ENCODE measurements at places on chromosomes 1 and 21. TPM values are rescaled to one million over a fixed set of nuclear protein-coding genes. Genes with fewer than 3 reads are reported as not detected.
A peak's percentile ranks its signal among the peaks of the same experiment; 100 is the strongest.

DNA sequence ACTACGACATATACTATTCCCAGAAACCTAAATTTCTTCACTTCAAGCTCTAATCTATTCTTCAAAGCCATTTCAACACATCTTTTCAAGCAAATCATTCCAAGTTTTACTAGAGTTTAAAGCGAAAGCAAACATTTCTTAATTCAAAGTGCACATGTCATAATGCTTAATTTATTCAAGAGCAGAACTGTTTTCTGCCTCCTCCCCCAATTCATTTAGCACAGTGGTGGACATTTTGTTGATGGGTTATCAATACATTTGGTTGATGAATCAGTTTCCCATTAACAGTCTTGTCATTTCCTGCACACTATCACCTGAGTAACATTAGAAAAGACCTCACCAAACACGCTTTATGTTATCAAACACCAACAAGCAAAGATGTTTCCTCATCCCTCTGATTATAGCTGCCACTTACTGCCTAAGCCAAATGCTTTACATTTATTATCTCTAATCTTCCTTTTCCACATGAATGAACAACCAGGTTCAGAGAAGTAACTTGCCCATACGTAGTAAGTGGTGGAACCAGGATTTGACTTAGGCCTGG, 2.0 kb downstream of the SRSF4 start:
- no peaks in the 10 kb centered on the region for H3K27me3 ChIP-seq
- H3K36me3 ChIP-seq, result peaks cover 4% of the 10 kb centered on the region
- H3K27ac ChIP-seq, result peak overlapping the region; percentile 100
- DNase-seq, result no peak

DNA sequence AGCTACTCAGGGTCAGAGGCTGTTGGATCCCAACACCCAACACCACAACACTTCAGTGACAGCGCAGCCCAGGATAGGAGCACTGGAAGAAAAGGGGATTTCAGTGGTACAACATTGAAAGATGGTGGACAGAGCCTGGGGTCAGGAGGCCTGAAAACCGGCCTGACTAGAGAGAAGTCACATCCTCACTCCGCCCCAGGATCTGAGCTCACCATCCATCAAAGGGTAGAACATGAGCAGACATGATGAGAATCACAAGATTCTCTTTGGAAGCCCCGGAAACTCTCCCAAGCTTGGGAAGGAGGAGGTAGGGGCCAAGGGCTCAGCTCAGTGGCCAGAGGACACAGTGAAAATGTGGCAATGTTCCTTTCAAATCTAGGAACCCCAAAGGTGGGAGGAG, 271.3 kb downstream of the NPHP4 start:
- peaks cover 8% of the 10 kb centered on the region for H3K4me1 ChIP-seq
- no peak for DNase-seq
- no peak overlapping the region for H3K27ac ChIP-seq
- H3K36me3 ChIP-seq, result no peaks in the 10 kb centered on the region

PTPN22 gene
- 0.78 TPM for total RNA-seq

GRCh38 chr21:35611708-35612132, 448.6 kb downstream of the SETD4 start:
- H3K36me3 ChIP-seq, result no peaks in the 10 kb centered on the region
- no peak for DNase-seq
- H3K27ac ChIP-seq, result no peak overlapping the region
- no peaks in the 10 kb centered on the region for H3K27me3 ChIP-seq
- H3K4me1 ChIP-seq, result no peaks in the 10 kb centered on the region
- no peak overlapping the region for H3K4me3 ChIP-seq

GRCh38 chr1:211606332-211606913, 27.5 kb upstream of the SLC30A1 start:
- DNase-seq, result no peak
- no peaks in the 10 kb centered on the region for H3K27me3 ChIP-seq
- H3K4me3 ChIP-seq, result peak overlapping the region; percentile 17
- no peak overlapping the region for H3K27ac ChIP-seq

H3-3A gene
- 510 TPM for total RNA-seq

LPAR3 gene
- total RNA-seq, result 16.1 TPM

- DNase-seq, result no peak
- no peak overlapping the region for H3K27ac ChIP-seq
- H3K27me3 ChIP-seq, result no peaks in the 10 kb centered on the region
- H3K4me3 ChIP-seq, result no peak overlapping the region
- no peaks in the 10 kb centered on the region for H3K36me3 ChIP-seq
- H3K4me1 ChIP-seq, result peaks cover 48% of the 10 kb centered on the region
Observed at GRCh38 chr1:5503556-5504363, 488.5 kb downstream of the NPHP4 start.

SNX7 gene
- 3.4 TPM for total RNA-seq

- H3K36me3 ChIP-seq, result no peaks in the 10 kb centered on the region
- peaks cover 14% of the 10 kb centered on the region for H3K27me3 ChIP-seq
- H3K4me3 ChIP-seq, result no peak overlapping the region
- DNase-seq, result no peak
Observed at GRCh38 chr1:7491818-7492173, 279.3 kb upstream of the VAMP3 start.

IFI44 gene
- 1.9 TPM for total RNA-seq

KISS1 gene
- total RNA-seq, result not detected

ARF1 gene
- total RNA-seq, result 354 TPM

All from suprapubic skin (tissue), 4 donors.